Prostate gland (tissue), 2 donors: ENCODE measurements at places on chromosomes 4 and X.

DNA sequence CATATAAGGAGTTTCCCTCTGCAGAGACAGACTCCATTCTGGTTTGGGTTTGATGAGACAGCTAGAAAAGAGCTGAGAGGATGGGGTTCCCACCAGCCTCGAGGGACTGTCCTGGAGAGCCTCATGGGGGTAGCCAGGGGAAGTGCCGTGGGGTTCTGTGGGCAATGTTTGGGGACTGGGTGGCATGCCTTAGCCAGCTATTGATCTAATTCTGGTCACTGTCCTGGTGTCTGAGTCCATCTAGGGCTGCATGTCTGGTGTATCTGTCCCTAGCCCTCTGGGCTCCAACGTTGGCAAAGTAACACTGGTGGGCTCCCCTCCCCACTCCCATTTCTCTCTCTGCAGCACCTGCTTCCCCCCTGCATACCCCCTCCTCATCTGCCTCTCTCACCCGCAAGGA, 135.4 kb downstream of the SMIM20 start:
- no peak for DNase-seq

DNA sequence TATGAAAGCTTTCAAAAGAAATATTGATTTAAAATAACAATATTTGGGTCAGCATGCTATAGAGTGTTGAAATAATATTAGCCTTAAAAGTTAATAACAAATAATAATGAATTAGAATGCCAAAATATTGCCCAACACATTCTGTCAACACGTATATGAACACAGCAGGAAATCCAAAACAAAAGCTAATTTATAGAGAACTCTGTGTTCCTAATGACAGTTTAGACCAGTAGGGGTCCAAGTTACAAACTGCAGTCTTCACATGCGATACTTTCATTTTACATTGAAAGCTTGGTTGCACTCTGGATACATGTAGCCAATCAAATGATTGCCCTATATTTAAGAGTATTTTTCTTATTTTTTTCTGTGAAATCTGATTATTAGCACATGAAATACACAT, 274.4 kb downstream of the DCTD start:
- no peak for DNase-seq

- no peak for DNase-seq
Observed at GRCh38 chr4:165385126-165385525, 6.3 kb downstream of the CPE start.

DNA sequence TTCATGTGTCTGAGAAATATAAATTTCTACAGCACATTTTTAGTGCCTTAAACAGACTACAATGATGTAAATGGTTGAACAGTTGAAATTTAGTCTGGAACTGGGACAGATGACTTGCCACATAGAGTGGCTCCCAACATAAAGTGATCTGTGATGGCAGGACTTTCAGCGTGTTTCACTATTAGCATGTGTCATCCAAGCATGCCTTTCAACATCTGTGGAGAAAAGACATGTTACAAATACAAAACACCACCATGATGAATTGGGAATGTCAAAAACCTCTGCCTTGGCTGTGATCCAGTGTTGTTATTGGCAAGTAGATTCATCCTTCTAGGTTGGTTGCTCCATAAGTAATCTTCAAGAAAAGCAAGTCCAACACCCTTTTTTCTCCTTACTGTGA, 348.7 kb downstream of the MAPK10 start:
- no peak for DNase-seq

DNA sequence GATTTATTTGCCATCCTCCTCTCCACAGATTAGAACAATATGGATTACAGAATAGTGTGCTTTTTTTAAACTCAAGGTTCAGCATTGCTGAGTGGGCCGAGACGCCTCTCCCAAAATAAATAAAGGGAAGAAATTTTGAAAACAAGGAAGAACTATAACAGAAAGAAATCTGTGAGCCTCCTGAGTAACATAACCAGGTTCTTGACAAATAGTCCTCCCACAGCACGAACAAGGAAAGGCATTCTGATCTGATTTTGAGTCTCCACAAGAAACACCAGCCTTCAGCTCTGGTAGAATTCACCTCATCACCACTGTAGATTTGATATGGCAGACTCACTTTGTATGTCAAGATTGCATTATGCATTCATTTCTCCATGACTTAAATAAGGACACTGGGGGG, 173.6 kb downstream of the HHIP start:
- DNase-seq: no peak

GRCh38 chrX:107465932-107466620, 16.6 kb downstream of the FRMPD3 start:
- DNase-seq: no peak
